ENCODE measurements at places on chromosomes 4 and X. TPM values are rescaled to one million over a fixed set of nuclear protein-coding genes. Genes with fewer than 3 reads are reported as not detected.

The SPP1 gene
- 18.4 TPM for polyA plus RNA-seq

DNA sequence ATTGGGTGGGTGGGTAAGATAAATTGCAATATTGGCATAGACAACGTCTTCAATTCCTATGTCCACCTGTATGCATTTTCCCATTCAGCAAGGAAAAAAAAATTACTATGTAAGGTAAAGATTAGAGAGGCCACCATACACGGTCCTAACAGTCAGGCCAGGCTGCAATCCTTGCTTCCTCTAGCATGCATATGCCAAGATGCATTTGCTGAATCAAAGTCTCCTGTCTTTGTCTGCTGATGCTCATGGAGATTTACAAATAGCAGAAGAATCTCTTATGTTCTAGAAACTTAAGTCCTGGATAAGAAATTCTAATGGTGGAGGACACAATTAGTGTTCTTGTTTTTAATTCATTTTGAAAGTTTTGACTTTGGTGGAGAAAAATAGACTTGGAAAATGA, 206.8 kb downstream of the PDGFC start:
- no peaks in the 10 kb centered on the region for H3K27me3 ChIP-seq
- no peak for DNase-seq
- no peak overlapping the region for H3K27ac ChIP-seq
- no peaks in the 10 kb centered on the region for H3K36me3 ChIP-seq

- no peaks in the 10 kb centered on the region for H3K27me3 ChIP-seq
- no peak for DNase-seq
- no peaks in the 10 kb centered on the region for H3K4me1 ChIP-seq
Observed at GRCh38 chr4:118180776-118181175, 146.5 kb downstream of the NDST3 start.

The ZNF330 gene
- polyA plus RNA-seq: 23.4 TPM

- H3K4me3 ChIP-seq: no peak overlapping the region
- no peak for DNase-seq
- H3K27me3 ChIP-seq: no peaks in the 10 kb centered on the region
- H3K27ac ChIP-seq: no peak overlapping the region
Observed at GRCh38 chr4:101328063-101328602, 19.2 kb downstream of the PPP3CA start.

Data from spleen (tissue), 13 donors.